Activated CD4-positive, alpha-beta T cell treated with anti-CD3 and anti-CD28 coated beads, Interleukin-2, amount 50 U/mL, for 4 hours (primary cell): ENCODE measurements at places on chromosomes 5 and 9.

GRCh38 chr9:136108648-136109266, 9.9 kb downstream of the TMEM250 start:
- DNase-seq: no peak

DNA sequence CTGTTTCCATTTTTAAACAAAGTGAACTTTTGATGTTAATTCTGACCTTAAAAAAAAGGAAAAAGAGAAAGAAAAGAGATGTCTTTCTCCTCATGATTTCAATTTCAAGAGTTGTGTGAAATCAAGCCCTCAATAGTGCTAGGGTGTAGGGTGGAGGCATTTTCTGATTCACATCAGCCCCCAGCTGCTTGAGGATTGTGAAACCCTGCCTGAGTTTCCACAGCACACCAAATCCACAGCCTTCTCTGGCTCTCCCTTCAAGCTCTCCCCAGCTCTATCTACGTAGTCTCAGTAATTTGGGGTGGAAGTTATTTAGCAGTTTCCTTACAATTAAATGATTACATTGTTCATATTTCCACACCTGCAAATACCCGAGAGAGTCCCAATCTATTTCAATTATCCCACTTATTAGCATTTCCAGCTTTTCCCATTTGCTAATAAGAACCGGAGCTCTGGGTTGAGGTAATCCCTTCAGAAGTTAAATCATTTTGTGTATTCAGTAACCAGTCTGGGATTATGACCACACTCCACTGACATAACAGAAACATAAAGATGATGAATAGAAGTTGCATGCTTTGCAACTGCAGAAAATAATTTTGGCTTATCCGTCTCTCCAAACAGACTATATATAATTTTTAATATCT, 54.9 kb downstream of the MTX3 start:
- no peak for DNase-seq

DNA sequence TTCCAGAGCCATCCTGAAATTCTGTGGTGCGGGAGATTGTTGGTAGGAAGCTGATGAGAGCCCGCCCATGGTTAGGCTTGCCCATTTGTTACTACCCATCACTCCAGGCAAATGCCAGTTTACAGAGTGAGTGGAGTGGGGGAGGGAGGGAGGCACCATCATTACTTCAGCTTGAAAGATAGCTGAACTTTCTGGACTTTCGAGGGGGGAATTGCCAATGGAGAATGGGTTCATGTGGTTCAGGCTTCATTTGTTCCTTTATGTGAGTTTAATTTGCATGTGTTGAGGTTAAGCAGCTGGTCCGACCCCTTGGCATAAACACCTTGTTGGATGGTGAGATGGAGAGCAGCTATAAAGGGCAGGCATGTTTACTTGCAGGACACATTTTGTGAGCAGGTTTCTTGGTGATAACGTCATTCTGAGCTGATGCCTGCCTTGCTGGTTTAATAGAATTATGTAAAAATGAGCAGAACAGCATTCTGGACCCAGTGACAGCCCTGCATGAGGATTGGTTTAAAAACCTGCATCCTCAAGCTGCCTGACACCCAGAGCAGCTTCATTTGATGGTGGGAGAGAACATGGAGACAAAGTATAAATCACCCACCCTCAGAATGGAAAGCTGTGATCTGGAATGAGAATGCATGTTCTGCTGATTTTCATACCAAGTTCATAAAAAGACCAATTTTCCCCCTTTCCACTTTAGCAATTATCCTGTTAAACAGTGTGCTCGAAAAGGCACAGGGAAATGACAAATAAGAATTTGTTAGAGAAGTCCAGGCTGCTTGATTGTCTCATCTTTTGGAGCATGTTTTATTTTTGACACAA, 106.3 kb downstream of the TRIO start:
- no peak for DNase-seq

- DNase-seq: no peak
These were observed 43.5 kb upstream of the LRRC14B start for GRCh38 chr5:147751-148150.

DNA sequence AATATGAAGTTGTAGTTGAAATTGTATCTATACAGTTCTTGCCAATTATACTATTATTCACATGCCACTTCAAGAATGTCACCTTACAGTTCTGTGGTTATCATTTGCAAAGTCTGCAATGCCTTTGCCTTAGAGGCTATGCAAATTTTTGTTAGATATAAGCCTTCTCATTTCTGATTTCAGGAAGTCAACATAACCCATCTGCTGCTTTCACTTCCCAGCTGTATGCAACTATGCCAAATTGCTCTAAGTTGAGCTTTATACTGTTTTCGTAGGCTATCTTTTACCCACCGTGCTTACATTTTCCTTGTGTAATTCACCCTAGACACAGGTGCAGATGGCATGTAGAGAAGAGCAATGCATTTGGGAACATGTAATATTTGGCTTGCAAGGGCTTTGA, 1083.0 kb downstream of the CDH9 start:
- no peak for DNase-seq

DNA sequence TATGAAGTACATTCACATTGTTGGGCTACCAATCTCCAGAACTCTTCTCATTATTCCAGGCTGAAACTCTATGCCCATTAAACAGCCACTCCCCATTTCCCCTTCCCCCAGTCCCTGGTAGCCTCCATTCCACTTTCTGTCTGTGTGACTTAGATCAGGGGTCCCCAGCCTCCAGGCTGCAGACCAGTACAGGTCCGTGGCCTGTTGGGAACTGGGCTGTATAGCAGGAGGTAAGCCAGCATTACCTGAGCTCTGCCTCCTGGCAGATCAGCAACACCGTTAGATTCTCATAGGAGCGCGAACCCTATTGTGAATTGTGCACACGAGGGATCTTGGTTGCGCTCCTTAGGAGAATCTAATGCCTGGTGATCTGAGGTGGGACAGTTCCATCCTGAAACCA, 23.1 kb downstream of the ZNF618 start:
- no peak for DNase-seq

- DNase-seq: peak; percentile 48
These were observed 272.5 kb downstream of the EPB41L4A start for GRCh38 chr5:112146323-112147226.

GRCh38 chr5:96640696-96641095, 21.5 kb upstream of the CAST start:
- DNase-seq: no peak

DNA sequence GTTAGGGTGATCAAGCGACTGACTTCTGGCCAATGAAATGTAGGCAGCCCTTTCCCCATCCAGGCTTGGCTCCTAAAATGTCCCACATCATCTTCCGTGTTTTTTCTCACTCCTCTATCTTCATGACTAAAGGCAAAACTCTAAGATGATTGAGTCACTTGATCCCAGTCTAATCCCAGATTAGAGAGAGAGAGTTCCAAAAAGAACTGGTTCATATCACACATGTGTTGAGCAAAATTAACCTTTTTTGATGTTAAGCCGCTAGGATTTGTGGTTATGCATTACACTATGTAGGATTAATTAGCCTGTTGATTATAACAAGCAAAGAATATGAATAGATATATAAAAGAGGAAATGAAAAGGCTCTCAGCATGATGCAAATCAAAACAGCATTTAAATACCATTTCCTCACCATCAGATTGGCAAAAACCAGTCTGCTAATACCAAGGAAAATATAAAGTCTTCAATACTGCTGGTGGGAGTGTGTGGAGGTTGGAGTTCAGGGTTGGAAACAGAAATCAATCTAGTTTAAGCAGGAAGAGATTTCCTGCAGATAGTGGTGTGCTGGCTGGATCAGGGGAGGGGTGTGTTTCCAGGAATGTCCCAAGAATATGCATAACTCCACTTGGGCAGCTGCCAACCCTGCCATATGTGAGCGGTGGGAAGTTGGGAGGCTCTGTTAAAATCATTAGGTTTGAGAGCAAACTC, 187.6 kb upstream of the S1PR3 start:
- no peak for DNase-seq

- no peak for DNase-seq
These were observed 66.9 kb upstream of the UBTD2 start for GRCh38 chr5:172350212-172351181.

GRCh38 chr9:14302405-14302804, 11.5 kb downstream of the NFIB start:
- DNase-seq: no peak

- DNase-seq: no peak
These were observed at the start of gene ZFP2 for GRCh38 chr5:178895615-178896571. Gene ZFP2 (plus strand): TSS chr5:178895913. CDS start chr5:178931314, 35,401 bp downstream.

DNA sequence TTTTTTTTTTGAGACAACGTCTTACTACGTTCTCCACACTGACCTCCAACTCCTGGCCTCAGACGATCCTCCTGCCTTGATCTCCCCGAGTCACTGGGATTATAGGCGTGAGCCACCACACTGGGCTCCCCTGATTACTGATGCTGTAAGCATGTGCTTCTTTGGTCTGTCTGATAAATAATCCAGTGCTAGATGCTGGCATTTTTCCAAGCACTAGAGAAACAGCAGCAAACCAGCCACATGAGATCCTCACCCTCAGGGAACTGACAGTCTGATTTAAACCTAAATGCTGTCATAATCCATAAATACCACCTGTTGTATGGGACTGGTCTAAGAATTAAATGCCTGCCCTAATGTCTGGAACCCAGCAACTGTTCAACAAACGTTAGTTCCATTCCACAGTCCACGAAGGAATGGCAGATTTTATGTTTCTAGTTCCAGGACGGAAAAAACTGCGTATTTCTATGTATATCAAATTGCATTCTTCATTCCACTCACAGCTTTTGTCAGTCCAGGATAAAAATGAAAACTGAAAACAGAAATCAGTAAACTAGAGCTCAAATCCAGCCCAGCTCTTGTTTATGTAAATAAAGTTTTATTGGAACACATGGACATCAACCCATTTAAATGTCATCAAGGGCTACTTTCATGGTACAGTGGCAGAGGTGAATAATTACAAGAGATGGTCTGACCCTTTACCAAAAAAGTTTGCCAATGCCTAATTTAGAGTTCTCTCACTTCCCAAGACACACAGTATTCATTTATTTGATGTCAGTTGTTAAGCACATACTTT, 20.1 kb downstream of the SLC35D2 start:
- no peak for DNase-seq

GRCh38 chr9:87255431-87256155, 242.1 kb upstream of the DAPK1 start:
- DNase-seq: no peak

- DNase-seq: no peak
These were observed 324.0 kb downstream of the TLR4 start for GRCh38 chr9:118028225-118028624.

DNA sequence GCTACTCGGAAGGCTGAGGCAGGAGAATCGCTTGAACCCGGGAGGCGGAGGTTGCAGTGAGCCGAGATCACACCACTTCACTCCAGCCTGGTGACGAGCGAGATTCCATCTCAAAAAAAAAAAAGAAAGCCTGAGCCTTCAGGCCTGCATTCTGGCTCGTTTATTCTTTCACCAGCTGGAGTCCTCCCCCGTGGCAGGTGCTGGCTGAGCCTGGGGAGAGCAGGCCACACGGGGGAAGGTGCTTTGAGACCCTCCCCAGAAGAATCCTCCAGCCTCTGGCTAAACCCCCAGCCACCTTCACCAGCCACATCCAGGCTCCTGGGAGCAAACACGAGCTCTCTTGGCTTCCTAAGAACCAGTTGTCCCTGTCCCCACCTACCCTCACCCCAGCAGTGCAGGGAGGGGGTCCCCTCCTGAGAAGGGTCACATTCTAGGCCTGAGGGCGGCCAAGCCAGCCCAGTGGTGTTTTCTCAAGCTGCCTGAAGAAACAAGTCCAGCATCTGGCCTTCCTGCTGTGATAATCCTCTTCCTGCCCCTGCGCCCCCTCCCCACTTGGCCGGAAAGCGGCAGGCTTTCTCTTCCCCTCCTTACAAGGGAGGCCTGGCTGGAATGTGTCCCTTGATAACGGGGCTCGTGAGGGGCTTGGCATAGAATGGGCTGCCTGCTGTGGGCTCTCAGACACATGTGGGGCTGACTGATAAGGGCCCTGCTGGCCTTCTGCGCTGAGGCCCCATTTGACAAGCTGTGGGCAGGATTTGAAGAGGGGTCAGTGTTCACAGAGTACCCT, 41.5 kb downstream of the PLPP7 start:
- no peak for DNase-seq

- DNase-seq: no peak
These were observed 107.6 kb upstream of the PITX1 start for GRCh38 chr5:135141303-135142268.

DNA sequence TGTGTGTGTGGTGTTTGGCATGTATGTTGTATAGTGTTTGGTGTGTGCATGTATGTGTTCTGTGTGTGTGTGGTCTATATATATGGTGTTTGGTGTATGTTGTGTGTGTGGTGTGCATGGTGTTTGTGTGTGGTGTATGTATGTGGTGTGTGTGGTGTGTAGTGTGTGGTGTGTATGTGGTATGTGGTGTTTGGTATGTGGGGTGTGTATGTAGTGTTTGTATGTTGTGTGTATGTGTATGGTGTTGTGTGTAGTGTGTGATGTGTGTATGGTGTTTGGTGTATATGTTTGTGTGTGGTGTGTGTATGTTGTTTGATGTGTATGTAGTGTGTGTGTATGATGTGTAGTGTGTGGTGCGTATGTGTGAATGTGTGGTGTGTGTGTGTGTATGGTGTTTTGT, 78.8 kb downstream of the HMCN2 start:
- DNase-seq: no peak

GRCh38 chr9:127790094-127790855, 4.4 kb downstream of the CDK9 start:
- DNase-seq: no peak

- DNase-seq: no peak
These were observed 2.8 kb downstream of the GHR start for GRCh38 chr5:42426016-42426415.

DNA sequence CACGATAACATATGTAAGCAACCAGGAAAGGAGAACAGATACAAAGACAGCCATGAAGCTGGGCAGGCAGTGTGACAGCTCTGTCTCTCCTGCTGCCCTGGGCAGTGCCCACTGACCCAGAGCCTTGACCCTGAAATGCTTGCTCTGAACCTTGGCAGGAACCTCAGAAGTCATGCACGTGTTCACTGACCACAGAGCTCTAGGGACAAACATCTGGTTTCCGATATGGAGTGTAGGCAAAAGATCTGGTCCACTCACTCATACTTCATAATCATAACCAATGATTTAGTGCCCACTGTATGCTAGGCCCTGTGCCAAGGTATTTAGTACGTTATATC, 102.6 kb downstream of the FSTL4 start:
- no peak for DNase-seq

- DNase-seq: no peak
These were observed 86.3 kb upstream of the PJA2 start for GRCh38 chr5:109496112-109496511.

- DNase-seq: no peak
These were observed 125.4 kb downstream of the C5orf15 start for GRCh38 chr5:133842846-133843611.

DNA sequence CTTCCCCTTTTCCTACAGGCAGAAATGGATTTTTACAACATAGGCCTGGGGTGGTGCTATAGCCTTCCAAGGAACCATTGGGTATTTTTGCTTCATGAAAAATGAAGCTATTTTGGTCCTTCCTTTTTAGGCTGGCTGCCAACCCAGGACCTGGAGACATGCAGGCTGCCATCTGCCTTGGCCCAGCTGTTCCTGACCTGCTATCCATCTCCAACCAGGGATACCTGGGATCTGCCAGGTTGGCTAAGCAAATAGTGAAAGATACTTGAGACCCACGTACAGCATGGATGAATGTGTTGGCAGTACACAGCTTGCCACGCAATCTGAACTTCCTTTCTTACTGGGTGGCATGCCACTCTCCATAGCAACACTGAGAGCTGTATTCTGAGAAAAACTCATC, 31.1 kb downstream of the MRPS27 start:
- DNase-seq: no peak
